ENCODE measurements at places on chromosomes 7 and 10.

DNA sequence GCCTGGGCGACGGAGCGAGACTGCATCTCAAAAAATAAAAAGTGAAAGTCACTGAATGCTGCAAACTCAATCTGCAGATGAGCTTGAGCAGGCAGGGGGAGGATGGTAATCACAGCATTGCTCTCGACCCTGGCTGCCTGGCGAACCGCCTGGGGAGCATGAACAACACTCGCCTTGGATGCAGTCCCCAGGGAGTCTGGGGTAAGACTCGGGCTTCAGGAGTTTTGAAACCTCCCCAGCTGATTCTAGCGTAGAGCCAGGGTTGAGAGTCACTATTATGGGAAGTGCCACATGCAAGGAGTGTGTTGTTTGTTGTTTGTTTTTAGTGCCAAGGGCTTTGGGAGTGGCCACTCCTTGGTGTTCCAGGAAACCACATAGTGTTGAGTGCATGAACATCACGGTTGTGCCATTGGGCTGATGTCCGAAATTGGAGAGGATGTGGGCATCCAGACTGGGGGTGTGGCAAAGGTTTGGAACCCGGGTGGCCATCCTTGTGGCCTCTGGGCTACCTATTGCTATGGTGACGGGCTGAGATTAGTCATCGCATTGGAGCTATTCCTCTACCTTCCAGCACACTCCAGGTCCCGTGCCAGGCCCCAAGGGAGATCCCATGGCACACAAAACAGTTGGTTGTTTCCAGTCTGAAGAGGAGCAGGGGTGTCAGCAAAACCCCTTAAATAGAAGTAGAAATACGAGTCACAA, 92.6 kb downstream of the RGS10 start:
- DNase-seq: no peak

- no peak for DNase-seq
These were observed at the start of gene GIMAP5 for GRCh38 chr7:150737265-150738055. Gene GIMAP5 (plus strand): TSS chr7:150737418. CDS start chr7:150740885, 3,467 bp downstream.

DNA sequence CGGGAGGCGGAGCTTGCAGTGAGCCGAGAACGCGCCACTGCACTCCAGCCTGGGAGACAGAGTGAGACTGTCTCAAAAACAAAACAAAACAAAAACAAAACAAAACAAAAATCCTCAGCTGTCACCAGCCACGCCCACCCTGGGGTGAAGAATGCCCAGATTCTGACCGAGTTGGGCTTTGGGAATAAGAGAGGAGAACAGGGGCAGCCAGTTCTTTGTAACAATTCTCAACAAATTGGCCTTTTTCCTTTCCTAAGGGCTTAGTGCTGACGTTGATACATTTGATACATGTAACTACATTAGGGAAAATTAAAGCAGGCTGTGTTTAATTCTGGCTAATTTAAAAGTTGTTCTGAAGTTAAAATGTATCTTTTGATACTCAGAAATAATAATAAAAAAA, 121.0 kb downstream of the EPC1 start:
- no peak for DNase-seq

DNA sequence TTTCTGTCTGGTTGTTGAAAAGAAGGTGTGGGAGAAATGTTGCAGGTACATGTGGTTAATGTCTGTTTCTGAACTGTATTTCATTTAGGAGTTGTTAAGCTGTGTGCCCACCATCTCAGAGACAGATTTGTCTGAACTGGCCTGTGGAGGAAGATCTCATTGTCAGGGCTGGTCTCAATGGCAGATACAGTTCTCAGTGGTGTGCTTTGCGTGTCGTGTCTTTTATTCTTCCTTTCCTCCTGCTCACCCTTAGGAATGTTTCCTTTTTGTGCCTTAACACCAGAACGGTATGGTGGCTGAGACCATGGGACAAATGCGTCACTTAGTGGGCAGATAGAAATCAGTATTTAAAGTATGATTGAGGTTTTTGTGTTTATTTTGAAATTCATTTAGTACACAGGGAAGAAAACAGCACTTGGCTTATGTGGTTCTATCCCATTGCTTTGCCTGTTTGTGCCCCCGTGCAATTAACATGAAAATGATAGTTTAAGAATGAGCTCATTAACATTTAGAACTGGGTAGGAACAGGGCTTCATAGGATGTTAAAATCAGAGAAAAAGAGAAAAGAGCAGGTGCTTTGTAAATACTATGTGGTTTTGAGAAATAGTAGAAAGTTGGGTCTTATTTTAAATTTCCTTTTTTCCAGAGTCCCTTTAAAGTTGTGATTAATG, 112.6 kb downstream of the AUTS2 start:
- no peak for DNase-seq

Measured in amniotic epithelial cell (primary cell).